ENCODE measurements at places on chromosomes 2 and 18.

DNA sequence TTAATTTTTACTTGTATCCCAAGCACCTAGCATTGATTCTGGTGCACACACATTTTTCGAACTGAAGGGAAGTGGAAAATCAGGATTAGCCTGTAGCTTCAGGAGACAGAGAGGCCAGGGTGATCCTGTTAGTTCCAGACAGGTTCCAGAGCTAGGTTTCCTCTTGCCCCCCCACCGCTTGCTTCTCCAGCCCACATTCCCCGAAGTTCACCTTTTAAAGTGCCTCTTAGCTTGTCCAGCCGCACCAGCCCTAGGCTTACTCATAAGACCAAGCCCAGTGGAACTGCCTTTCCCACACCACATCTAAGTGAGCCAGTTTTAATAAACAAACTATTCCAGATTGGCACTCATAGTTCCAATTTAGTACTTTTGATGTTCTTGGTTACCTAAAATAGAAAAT is 898.6 kb upstream of the KLHL29 start:
- no peak for DNase-seq

- no peak for DNase-seq
These were observed 220.5 kb upstream of the RAB6C start for GRCh38 chr2:129758784-129759471.

DNA sequence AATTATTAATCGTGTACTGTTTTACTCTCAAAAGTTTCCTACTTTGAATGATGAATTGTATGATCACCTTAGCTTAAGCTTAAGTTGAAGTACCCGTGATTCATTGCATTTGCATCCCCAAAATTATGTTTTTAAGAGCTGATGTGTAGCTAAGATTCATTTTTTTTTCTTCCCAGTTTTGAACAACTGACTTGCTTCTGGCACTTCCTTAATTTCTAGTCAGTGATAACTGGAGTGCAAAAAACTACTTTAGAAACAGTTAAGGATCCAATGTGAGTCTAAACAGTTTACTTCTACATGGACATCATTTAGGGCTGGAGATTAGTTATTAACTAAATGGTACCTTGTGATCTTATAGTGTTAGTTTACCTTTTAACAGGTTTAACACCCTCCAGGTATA is 124.0 kb upstream of the CAVIN2 start:
- DNase-seq, result no peak

DNA sequence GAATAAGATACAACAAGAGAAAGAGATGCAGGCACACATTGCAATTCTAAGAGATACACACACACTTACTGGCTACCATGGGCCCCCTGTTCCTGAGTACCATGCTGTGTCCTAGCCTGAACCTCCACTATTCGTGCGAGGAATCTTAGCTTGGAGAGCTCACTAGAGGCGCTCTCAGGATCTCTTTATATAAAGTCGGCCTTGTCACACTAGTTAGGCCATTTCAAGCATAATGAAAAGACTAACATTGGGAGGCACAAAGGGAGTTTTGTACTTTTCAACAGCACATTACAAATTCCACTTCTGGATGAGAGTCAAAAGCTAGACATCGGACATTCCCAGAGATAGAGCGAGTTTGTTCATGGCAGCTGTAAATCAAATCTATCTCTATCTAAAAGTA is 365.2 kb downstream of the DSEL start:
- DNase-seq, result no peak

GRCh38 chr2:190804182-190804795 is 76.3 kb upstream of the GLS start:
- peak; percentile 44 for DNase-seq

DNA sequence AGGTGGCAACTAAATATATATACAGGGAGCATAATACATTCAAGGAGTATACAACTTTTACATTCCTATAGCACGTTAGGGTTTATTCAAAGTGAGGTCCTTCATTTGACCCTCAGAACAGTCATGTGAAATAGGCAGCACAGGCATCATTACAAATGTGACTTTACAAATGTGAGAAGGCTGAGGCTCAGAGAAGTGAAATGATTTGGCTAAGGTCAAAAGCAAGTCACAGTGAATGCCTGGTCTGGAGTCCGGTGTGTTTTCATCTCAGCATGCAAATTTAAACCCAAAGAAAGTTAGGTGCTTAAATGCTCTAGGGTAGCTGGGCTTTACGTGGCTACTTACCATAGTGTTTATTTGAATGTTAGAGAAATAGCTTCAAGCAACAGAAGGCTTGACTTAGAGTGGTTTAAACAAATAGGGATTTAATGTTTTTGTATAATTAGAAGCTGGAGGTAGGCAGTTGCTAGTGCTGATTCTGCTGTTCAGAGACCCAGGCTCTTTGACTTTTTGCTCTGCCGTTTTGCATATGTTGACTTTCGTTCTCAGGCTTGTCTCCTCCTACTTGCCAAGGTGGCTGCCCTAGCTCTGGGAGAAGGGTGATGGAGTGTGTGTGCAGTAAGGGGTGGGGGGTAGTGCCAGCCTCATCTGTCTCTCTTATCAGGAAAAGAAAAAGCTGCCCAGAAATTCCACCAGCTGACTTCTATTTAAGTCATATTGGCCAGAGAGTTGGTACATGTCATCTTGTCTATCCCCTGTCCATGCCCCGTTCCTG is 89.2 kb downstream of the PLCL1 start:
- no peak for DNase-seq

DNA sequence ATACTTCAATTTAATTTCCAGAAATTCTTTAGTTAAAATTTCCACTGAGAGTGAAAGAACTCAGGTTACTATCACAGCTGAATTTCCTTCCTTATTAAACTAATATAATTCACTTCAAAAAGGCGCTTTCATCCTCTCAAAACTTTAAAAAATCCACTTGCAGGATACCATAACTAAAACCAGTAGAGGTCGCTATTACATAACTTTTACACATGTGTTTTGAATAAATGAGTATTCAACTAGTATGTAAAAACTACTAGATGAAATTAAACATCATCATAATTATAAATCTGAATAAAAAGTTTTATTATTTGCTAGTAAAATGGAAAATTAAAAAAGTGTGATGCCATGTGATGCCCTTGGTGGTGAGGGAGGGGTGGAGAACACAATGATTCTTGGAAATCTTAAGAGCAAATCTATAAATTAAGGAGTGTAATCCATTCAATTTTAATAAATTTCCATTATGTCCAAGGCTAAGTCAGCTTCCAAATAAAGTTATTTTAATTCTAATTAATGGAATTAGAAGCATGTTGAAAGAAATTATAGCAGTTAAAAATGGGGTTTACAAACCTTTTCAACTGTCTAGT is 61.4 kb downstream of the SOS1 start:
- peak; percentile 50 for DNase-seq

DNA sequence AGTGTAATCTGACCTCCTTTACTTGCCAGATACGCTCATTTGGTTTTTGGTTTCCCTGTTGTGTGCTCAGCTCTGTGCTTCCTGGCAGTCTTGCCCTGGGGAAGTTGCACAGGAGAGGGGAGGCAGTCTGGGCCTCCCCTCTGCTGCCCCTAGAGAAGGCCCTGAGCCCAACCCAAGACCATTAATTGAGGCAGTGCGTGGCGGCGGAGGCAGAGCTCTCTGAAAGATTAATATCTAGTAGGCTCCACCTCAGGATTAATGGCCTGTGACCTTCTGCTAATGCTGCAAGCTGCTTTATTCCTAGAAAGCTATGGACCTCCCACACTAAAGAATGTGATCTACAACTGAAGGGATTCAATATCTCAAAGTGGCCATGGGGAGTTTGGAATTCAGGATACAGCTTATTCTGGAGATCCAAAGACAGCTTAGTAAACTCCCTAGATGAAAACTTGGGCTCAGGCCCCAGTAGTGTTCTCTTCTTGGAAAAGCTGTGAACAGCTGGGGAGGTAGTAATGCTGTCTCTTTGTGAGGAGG is 41.4 kb upstream of the MAPRE2 start:
- DNase-seq, result no peak

Measured in fibroblast of upper back skin (primary cell).